GM18507 (cell line): ENCODE measurements at places on chromosomes 7 and 10.
A peak's percentile ranks its signal among the peaks of the same experiment; 100 is the strongest.

GRCh38 chr10:94361171-94361794 is 1.5 kb downstream of the NOC3L start:
- DNase-seq: no peak

DNA sequence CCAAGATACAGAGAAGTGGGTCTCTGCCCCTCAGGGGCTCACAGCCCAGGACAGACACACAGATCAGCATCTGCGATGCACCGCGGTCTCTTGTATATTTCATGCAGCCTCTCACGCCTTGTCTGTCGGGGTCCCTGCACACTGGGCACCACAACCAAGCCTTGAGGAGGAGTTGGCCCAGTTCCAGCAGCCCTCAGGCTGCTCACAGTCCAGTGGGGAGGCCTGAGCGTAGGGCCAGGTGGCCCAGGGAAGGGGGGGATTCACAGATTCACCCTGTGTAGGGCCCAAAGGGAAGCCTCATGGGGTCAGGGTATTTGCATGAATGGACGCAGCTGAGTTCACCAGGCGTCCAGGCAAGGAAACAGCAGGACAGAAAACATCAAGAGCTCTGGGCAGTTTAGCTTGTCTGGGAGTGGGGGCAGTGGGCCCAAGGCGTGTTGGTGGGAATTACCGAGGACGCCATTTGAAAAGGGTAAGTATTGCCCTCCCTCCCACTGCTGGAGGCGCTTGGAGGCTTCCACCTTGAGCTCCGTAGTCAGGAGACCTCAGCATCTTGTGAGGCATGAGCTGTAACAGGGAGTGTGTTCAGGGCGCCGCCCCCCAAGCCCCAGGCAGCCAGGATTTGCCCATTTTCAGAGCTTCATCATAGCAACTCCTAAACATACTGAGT is 129.1 kb upstream of the CHST15 start:
- DNase-seq: no peak

GRCh38 chr10:131979821-131980270 is 1.9 kb downstream of the BNIP3 start:
- no peak for DNase-seq

DNA sequence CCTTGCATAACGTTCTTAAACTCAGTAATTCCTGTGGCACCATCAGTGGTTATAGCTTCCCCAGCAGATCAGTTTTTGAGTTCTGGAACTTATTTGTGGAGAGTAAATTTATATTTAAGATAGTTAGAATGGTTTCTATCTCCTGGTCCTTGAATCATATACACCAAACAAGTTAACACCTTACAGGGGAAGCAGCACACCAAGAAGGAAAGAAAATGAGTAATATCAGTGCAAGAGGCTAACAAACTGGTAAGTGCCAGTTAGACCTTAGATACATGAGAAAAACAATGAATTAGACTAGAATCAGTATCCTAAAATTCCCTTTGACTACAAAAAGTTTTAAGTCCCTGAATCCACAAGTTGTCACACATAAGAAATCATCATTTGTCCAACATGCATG is 54.2 kb downstream of the ABI1 start:
- no peak for DNase-seq

- no peak for DNase-seq
Measured at GRCh38 chr10:19811540-19811939, 4.7 kb upstream of the PLXDC2 start.

DNA sequence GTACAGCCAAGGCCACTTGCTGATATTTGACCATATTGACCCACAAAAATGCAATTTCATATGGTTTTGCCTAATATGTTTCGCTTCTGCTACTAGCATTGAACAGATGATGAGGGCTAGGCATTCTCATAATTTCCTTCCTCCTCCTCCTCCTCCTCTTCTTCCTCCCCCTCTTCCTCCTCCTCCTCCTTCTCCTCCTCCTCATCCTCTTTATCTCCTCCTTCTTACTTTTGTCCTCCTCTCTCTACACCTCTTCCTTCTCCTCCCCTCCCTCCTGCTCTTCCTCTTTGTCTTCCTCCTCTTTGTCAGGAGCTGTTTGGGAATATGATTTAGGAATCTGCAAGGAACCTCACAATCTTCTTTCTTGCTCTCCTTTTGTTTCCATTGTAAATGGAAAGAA is 133.9 kb upstream of the CELF2 start:
- no peak for DNase-seq

- DNase-seq: no peak
Measured at GRCh38 chr7:149282331-149282655, 20.3 kb downstream of the ZNF783 start.

- DNase-seq: no peak
Measured at GRCh38 chr7:66409493-66409892, 204.4 kb downstream of the TPST1 start.

DNA sequence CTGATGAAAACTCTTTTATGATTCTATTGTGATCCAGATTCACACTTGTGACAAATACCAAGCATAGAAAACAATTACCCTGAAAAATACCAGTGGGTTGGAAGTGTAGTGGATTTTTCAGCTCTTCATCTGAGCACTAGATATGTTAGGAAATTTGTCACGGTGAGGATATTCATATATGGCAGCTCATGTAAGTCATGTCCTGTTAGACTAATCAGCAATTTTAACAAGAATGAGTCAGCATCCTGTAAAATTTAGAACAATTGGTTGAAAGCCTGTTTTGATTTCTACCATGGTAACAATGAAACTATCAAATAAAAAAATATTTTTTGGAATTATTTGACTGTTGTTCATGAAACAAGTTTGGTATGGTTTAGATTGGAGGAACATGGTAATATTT is 334.3 kb downstream of the CACNA2D1 start:
- no peak for DNase-seq

DNA sequence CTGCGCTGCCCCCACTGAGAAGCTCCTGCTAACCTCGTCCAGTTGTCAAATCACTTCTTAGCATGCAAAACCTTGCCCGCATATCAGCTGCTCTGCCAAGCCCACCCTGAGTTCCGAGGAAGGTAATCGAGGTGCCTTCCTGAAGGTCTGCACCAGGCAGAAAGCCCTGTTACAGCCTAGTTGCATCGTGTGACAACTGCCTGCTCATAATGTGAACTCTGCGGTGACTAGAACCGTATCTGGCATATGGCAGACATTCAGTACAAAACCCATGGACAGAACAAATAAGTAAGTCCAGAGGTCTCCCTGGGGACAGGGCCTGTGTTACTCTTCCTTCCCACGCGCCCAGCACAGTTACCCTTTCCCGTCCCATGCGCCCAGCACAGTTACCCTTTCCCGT is 394.3 kb downstream of the DNAJB6 start:
- DNase-seq: no peak

DNA sequence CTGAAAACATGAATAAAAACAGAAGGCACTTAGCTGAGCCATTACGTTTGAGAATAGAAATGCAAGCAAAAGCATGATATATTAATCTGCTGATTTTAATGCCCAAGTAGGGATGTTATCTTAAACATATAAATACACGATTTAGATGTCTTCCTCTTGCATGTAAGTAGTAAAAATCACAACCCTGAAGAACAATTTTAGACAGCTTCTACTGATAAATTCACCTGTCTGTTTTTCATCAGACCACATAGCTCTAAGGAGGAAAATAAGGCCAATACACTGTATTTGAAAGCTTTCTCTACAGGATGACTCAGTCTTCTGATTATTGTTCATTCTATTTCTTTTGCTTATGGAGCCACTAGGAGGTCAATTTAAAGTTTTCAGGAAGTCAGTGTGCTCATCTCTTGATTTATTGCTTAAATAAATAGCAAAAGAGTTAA is 210.9 kb upstream of the CHRM2 start:
- no peak for DNase-seq

GRCh38 chr7:133961724-133962123 is 165.4 kb upstream of the LRGUK start:
- no peak for DNase-seq

DNA sequence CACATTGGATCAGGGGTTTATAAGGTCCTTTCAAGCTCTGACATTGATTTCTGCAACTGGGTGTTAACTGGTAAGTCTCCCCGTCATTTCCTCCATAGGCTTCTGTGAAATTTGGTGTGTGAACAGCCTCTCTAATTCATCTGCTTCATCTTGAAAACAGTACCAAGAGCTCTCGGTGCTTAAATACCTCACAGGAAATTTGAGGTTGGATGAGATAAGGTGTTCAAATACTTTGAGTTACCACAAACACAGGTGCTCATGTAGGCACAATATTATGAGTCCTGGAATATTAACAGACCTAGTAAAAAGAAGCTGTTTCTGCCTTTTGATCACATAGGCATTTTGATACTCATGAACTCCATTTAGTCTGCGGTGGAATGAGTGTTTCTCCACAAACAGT is 85.2 kb downstream of the RTKN2 start:
- no peak for DNase-seq

DNA sequence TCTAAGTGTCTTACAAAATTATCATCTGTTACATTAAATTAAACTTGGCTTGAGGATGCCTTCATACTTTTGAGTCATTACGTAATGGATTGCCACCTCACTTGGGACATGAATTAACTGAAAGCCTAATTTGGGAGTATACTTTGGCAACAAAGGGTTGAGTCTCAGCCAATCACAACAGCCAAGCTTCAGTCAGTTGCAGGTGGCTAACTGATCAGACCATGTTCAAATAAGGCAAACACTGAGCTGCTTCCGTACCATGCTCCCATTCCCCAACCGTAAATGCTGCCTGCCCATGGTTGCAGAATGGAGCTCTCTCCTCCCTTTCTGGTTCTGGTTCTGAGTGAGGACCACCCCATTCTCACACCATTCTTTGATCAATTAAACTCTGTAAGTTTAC is 92.9 kb upstream of the STK17A start:
- DNase-seq: no peak

- DNase-seq: peak; percentile 8
Measured at GRCh38 chr7:20598459-20599309, 16.8 kb upstream of the ABCB5 start.

DNA sequence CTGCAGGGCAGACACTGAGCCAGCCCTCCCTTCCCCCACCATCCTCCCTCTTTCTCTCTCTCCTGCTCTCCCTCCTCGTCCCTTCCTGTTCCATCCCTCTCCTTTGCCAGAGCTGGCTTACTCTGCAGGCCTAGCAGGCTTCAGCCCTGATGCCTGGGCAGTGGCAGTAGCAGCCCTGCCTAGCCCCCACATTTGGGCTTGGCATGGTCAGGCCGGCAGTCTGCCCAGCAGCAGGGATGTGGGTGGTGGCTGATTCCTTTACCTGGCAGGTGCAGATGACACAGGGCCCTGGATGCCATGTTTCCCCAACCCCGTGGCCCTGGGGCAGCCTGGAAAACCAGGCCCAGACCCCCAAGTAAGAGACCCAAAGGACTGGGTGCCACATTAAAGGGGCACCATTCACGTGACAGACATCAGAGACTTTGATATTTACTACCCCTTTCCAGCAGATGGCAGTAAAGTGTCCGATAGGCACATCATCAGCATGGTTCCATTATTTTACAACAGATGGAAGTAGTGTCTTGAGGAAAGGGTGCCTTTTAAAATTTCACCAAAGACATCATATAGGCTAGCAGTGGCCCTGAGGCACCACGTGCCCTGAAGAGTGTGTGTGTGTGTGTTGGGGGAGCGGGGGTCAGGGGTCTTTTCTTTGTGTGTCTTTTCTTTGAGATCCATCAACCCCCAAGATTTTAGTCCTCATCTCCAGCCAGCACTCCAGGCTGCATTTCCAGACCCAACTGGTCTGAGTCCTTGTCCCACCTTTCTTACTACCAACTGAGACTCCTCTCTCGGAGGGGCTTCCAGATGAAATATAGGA is 5.9 kb downstream of the KCP start:
- DNase-seq: peak; percentile 64

- DNase-seq: no peak
Measured at GRCh38 chr7:1952169-1952760, 280.5 kb downstream of the MAD1L1 start.

GRCh38 chr7:129188892-129189660 is 643 bp downstream of the SMO start:
- no peak for DNase-seq

DNA sequence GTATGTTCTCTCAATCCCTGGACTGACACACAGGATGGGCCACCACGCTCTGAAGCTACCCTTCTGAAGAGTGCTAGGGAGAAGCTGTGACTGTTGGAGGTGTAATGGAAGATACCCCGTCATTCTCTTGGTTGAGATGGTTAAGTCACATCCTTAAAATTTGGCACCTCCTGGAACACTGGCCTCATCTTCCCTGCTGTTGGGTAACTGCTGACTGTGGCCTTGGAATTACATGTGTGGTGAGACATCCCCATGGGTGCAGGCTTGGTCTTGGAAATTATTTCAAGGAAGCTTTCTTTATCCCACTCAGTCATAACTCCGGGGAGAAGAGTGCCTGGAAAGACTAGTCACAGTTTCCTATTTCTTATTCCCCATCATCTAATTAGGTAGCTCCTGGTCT is 62.0 kb downstream of the LRMDA start:
- no peak for DNase-seq

GRCh38 chr7:19105546-19105945 is 11.9 kb downstream of the TWIST1 start:
- no peak for DNase-seq

- no peak for DNase-seq
Measured at GRCh38 chr7:43099750-43100149, 12.7 kb upstream of the HECW1 start.

DNA sequence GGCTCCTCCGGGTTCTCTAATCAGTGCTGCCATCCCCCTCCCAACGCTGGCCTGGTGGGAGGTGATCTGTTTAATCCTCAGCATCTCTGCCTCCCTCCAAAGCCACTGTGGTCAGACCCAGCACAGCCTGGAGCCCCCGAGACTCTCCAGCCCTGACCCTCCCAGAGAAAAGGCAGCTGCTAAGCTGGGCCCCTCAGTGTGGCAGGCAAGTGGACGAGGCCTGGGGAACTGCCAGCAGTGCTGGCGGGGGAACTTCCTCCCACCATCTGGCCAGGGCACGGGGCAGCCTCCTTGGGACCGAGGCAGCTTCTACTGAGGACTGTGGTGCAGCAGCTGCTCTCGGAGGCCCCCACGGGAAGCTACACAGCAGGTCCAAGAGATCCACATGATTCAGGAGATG is 51.1 kb downstream of the DPYSL4 start:
- no peak for DNase-seq

- no peak for DNase-seq
Measured at GRCh38 chr10:114172776-114173602, 1.0 kb downstream of the CCDC186 start.

GRCh38 chr10:69892816-69893215 is 91.1 kb downstream of the COL13A1 start:
- no peak for DNase-seq

- no peak for DNase-seq
Measured at GRCh38 chr10:103793920-103794883, 61.2 kb downstream of the SH3PXD2A start.
